ENCODE measurements at places on chromosomes 12 and 14.

- no peak for DNase-seq
These were observed 8.4 kb upstream of the C12orf75 start for GRCh38 chr12:105322070-105322469.

DNA sequence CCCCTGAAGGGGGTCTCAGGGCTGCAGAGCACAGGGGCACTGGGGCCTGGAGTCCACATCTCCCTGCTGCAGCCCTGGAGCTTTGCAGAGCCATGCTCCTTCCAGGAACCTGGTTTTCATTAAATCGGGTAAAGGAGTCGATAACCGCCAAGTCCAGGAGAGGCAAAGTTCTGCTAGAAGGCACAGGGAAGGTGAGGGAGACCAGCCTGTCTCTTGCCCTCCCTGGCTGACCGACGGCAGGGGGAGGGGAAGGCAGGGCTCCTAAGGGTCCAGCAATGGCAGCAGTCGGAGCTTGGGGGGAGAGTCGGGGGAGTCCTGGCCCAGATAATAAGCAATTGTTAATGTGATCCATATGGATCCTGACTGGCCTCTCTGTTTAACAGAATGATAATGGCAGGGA, 3.0 kb downstream of the FIGNL2 start:
- DNase-seq: no peak

DNA sequence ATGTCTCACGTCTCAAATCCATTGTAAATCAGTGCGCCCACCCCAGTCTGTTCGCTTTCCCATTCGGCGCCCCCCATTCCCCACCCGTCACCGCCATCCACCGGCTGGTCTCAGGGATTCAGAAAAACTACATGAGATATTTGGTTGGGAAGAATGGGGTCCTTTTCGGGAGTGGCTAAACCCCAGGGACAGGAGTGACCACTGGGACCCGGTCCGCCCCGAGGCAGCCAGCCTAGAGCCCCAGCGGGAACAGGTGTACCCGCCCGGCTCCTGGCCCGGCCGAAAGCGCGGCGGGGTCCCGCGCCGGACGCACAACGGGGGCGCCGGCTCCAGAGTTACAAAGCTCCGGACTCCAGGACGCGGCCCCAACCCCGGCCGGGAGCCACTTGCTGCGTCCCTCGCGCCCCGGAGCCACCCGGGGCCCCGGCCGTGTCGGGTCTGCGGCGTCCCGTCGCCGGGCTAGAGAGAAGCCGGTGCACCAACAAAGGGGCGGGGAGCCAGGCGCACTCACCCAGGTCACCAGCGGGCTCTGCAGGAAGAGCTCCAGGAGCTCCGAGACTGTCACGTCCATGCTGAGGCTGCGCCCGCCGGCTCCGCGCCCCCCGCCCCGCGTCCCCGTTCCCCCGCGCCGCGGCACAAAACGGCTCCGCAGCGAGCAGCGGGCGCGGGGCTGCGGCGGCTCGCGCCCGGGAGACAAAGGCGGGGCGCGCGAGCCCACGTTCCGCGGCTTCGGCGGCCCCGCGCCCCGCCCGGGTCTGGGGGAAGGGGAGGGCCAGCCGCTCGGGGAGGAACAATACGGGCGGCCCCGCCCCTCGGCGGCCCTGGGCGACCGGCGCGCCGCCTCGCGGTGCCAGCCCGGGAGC, at the start of gene CCDC88C:
Gene CCDC88C, minus strand, starts transcription at position 701 of the 863 bp plus-strand sequence. Its CDS starts 130 bp downstream, at position 571.
- peak; percentile 80 for DNase-seq

DNA sequence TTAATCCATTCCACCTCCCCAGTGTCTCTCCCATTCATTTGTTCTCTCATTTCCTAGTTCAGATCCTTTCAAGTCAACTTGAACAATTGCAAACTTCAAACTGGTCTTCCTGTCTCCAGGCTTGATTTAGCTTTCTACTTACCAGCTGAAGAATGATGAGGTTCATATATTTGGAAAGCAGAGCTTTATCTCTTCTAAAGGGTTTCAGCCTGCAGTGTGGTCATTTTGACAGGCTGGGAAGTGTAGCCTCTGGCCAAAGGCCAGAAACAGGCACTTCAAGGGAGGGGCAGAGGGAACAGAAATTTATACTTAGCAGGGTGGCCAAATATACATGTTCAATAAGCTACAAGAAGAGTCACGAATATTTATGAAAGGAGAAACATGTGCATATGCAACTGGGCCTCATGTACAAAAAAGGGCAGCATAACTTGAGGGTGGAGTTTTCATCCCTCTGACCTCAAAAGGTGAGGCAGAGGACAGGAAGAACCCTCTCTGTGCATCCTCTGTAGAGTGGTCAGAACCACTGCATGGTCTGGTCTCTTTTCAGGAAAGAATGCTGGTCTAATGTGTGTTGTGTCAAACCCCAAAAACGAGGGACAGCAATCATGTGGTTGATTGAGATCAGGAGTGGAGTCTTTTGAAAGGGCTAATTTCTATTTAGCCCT, 34.0 kb upstream of the HECTD1 start:
- no peak for DNase-seq

- no peak for DNase-seq
These were observed 99.3 kb downstream of the AACS start for GRCh38 chr12:125164541-125164940.

DNA sequence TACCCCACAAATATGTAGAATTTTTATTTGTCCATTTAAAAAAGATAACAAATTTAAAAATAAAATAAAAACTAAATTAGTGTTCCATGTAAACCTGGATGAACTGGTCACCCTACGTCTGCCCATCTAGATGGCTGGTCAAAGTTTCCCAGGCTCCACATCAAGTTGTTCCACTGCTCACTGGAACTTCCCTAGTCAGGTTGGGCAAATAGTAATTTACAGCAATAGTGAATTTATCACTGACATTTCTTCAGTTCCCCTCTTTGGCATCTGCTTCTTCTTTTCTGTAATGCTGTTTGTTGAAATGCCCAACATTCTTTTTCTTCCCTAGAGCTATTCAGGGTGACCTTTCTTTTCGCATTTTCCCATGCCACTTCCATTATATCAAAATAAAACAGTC, 272.7 kb upstream of the BTG1 start:
- DNase-seq: no peak

- DNase-seq: no peak
These were observed 69.3 kb downstream of the EEA1 start for GRCh38 chr12:92859650-92860386.

DNA sequence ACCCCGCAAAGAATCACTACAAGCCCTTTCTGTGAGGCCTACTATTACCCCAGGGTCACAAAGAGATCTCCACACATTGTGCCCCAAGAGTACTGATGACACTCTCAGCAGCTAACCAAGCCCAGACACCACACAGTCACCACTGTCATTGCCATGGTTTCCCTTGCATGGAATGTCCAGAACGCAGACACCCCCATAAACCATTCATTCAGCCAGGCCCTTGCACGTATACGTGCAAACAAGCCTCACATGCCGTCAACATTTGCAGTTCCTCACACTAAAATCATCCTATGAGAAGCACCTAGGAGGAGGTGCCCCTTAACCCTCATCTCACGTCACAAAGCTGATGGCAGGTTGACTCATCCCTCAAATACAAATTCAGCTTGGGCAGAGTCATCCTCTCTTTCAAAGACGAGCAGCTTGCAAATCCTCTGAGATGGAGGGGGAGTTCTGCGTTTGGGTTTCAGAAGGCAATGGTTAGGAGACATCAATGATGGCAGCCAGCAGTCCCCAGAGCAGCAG, 17.1 kb upstream of the KRT77 start:
- DNase-seq: no peak

Measured in CD4-positive, alpha-beta T cell treated with Interleukin-12 subunit alpha and Interleukin-12 subunit beta, for 1 hour (primary cell).